ENCODE measurements at places on chromosomes 1 and 21.

GRCh38 chr21:45477176-45478114 is 64.8 kb downstream of the SLC19A1 start:
- DNase-seq = no peak

- no peak for DNase-seq
These were observed 91.7 kb downstream of the TBX15 start for GRCh38 chr1:118896416-118896815.

- DNase-seq = no peak
These were observed 6.3 kb downstream of the KIF17 start for GRCh38 chr1:20711285-20712214.

DNA sequence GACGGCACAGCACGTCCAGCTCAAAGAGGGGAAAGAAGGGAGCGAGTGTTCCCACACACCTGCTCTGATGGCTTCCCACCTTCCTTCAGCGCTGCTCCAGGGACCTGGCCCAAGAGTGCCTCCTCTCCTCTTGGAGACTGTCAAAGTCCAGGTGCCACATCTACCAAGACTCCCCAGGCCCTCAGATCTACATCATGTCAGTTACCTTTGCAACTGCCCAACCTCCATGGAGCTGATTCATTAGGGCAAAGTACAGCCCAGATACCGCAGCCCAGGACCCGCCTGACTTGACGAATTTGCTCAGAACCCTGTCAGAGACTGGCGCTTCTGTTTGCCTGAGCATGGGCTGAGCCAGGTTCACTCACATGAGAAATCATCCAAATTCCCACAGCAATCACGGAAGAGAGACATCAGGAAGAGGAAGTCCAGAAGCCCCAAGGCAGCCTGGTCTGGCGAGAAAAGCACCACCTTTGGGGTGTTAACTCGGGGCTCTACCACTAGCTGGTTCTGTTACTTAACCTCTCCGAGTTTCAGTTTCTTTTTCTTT is at the start of gene SEC16B:
Gene SEC16B, minus strand, starts transcription at position 234 of the 547 bp plus-strand sequence. CDS start 2,077 bp downstream, outside the sequence.
- DNase-seq = no peak

GRCh38 chr1:155008015-155008941 is 5.7 kb downstream of the ZBTB7B start:
- no peak for DNase-seq

DNA sequence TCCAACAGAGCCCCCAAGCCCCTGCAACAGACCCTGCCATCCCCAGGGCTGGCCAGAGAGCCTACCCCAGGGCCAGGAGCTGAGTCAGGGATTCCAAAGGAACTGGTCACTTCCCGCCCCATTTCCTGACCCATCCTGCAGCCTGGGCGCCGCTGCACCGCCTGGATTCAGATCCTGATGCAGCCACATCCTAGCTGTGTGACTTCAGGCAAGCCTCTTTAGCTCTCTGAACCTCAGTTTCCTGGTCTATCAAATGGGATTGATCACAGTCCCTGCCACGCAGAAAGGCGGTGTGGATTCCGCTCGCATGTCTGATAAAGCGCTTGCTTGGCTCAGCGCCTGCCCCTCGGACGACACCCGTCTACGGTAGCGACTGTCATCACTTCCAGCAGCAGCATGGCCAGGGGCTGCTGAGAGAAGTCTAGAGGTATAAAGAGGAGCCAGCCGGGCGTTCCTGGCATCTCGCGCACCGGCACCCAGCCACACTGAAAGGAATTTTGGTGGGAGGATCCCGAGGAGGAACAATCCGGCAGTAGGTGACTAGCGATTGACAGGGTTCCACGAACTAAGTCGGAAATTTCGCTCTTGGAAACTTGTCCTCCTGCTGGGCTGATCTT is 10.1 kb downstream of the EPHA2 start:
- DNase-seq = no peak

GRCh38 chr1:219847215-219847855 is 81.0 kb downstream of the SLC30A10 start:
- no peak for DNase-seq

DNA sequence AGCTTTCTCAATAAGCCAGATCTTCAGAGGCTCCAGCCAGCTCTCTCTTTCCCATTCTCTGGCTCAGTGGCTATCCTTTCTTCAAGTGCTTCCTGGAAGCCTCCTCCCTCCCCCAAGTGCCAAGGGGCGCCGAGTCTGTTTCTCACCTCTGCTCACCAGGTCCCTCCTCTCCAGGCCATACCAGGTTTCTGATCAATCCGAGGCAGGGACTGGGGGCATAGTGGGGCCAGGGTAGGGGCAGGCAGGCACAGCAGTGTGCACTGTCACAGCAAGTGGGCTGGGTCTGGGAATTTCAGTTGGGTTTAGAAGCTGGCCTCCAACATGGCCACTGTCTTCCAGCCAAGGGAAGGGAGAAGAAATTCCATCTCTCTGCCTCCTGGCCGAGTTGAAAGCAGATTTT is 56.5 kb downstream of the NAV1 start:
- no peak for DNase-seq

GRCh38 chr21:42671778-42672593 is 18.6 kb downstream of the PDE9A start:
- no peak for DNase-seq

- no peak for DNase-seq
These were observed 109.2 kb downstream of the DDX20 start for GRCh38 chr1:111864862-111865261.

DNA sequence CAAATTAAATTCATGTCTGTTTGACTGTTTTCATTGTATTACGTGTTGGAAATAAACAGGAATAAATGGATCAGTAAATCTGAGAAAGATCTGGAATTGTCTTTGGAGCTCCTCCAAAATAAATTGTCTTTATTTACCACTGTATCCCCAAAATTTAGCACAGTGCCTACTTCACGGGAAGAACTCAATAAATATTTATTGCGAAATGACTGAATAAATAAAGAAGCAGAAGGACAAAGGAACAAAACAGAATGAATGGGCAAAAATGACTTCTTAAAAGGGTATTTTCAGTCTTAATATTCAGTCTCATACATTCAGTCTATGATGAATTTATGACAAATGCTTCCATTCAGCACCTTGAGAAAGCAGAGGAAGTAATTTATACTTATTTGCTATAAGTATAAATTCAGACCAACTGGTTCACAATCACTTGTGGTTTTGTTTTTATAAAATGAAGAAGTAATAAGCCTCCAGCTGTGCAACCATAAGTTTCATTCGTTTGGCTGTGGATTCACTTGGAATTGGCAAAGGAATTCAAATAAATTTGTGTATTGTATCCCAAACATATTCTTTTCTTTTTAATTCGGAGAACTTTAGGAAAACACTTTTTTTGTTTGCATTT is 19.2 kb upstream of the PRKAA2 start:
- no peak for DNase-seq

GRCh38 chr1:10625554-10625953 is 150.8 kb downstream of the PEX14 start:
- no peak for DNase-seq

DNA sequence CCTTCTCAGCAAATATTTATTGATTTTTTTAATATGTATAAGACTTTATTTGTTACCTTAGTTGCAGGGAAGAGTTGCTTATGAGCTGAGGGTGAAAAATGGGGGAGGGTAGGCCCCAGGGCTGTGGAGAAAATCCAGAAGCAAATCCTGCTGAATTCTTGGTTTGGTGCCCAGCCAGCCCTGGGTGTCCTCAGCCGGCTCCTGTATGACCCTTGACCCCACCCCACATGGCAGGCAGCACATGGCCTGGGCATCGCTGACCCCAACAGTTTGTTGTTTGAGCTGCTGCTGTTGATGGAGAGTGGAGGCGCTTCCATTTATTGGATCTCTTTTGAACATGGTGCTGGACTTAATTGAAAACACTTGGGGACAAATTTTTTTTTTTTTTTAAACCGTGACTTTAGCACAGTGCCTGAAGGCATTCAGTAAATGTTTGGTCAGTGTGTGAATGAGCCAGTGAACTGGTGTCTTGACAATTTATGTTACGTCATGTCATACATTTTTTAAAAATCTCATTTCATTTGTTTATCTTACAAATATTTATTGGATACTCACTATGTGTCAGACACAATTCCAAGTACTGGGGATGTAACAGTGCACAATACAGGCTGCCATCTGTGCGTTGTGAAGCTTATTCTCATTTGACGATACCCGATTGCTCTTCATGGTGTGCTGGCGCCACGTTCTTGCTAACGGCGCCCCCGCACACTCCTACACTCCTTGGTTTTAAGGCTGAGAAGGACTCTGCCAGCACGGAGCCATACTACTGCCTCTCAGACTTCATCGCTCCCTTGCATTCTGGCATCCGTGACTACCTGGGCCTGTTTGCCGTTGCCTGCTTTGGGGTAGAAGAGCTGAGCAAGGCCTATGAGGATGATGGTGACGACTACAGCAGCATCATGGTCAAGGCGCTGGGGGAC is 98.8 kb downstream of the MTR start:
- DNase-seq = no peak

DNA sequence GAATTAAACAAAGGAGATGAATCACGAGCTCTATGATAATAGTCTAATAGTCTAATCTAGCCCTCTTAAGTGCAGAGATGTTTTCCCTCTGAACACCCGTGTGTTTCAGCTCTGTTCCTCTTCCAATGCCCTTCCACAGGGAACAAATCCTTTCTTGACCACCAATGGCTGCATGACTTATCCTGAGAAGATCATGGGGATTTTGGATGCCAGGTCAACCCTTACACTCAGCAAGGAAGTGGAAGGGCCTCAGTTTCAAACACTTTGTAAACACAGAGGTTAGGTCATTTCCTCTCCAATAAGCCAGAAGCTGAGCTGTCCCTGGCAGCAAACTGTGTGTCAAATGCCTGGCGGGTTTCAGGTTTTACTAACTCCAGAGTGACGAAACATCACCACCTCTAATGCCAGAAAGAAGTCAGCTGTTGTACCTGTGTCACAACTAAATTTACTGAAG is 200.0 kb downstream of the GABPA start:
- DNase-seq = no peak

GRCh38 chr1:7436056-7437005 is 334.8 kb upstream of the VAMP3 start:
- DNase-seq = no peak

DNA sequence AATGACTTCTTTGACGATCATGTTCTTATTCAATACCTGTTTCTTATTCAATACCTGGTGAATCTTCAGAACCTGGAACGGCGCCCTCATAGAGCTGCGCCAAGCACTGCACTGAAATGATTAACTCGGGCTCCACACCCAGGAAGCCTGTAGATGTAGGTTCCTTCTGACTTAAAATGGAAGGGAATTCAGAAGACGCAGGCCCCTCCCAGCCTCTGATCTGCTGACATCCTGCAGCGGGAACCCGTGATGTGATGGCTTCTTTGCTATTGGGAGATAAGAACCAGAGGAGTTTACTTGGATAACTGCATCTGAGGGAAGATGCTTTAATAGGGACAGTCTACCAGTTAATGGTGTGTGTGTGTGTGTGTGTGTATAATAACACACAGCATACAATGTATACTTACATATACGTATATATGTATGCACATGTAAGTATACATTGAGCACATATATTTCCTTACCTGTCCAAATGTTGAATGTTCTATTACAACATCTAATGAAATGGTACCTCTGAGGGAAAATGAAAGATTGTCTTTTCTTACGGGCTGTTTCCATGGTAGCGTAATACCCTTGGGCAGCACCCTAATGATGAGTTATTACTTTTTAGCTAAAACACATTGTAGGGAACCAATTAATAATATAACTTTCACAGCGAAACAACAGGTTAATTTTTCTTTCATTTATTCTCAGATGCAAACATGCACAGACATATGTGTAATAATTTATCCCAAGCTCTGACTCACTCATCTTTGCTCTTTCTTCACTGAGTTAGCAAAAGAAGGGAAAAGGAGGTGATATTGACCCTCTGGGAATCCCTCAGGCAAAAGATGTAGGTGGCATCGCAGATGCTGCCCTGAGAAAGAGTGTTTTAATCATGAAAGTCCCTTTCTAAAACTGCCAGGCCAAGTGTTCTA is 379.8 kb downstream of the SIPA1L2 start:
- no peak for DNase-seq

DNA sequence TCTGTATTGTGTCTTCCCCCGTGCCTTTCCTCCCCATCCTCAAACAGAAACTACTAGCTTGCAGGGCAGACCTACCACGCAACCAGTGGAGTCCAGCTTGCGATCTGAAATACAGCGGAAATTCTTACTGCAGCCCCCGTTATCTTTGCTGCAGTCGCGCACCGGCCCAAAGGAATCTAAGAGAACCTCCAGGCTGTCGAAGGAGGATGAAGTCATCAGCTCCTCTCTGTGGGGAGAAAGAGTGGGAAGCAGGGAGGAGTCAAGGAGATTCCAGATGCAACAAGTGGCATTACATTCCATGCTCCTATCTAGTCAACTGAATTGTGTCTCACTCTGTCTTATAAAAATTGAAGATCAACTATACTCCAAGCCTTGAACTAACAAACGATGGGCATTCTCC is 206.9 kb downstream of the ASTN1 start:
- no peak for DNase-seq

DNA sequence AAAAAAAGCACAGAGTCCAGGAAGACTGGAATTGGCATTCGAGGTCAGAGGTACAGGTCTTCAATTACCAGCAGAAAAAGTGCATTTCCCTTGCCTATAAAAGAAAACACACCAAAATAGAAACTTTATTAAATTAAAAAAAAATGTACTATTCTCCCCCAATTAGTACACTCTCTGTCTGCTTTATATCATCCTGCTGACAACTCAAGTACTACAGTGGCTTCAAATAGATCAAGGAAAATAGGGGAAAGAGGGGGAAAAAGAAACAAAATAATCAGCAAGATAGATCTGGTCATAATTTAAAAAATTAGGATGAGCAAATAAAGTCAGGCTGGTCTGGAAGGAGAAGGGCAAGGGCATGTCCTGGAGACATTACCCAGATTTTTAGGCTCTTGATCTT is 315.1 kb downstream of the PAPPA2 start:
- no peak for DNase-seq

- no peak for DNase-seq
These were observed 5.0 kb downstream of the TFF1 start for GRCh38 chr21:42361286-42361685.

GRCh38 chr1:11331945-11332546 is 59.0 kb downstream of the UBIAD1 start:
- DNase-seq = no peak

DNA sequence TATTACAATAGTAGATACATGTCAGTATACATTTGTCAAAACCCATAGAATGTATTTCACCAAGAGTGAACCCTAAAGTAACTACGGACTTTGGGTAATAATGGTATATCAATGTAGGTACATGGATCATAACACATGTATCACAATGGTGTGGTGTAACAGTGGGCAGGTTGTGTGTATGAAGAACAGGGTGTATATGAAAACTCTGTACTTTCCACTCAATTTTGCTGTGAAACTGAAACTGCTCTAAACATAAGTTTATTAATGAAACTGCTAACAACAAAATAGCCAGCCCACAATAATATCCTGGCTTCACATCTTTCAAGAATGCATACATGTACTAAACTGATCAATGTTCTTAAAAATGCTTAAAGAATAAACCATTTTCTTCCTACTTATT is 90.2 kb downstream of the RUSC1 start:
- DNase-seq = no peak

DNA sequence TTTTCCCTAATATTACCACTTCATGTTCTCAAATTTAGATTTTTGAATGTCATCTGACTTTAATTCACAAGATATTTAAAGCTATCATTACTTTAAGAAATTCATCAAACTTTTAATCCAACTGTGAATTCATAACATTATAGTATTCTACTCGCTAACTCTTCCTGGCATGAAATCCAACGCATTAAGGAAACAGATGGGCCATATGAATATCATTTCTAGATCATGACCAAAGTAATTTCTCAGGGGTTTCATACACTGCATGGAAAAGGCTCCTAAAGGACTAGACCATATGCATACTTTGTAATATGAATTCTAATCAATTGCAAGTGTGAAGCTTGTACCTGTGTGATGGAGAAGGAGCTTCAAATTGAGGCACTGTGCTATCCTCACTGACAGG is 72.4 kb downstream of the COP1 start:
- DNase-seq = no peak

All from iPS DF 6.9 (cell line).